ENCODE measurements at places on chromosomes 1 and 21.

GRCh38 chr1:218673170-218673569, 328.0 kb downstream of the TGFB2 start:
- DNase-seq: no peak

DNA sequence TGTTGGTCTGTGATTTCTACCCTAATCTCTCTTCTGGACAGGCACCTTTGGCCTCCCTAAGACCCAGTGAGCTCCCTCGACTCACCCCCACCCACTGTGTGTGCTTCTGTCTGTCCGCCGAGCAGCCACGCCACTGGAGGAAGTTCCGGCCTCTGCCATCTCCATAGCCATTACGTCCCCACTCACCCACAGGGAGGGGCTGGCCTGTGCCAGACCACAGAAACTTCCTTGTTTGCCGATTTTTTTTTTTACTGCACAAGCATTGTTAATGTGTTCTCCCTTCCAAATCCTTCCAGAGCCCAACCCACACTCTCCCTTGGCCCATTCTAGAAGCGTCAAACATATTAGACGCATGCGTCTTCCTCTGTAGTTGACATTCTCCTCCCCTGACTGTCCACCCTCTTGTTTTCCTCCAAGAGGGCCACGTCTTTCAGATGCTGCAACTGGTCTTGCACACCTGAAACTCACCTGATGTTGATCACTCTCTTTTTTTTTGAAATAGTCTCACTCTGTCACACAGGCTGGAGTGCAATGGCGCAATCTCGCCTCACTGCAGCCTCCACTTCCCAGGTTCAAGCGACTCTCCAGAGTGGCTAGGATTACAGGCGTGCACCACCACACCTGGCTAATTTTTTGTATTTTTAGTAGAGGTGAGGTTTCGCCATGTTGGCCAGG, 72.3 kb downstream of the EVA1C start:
- no peak for DNase-seq

DNA sequence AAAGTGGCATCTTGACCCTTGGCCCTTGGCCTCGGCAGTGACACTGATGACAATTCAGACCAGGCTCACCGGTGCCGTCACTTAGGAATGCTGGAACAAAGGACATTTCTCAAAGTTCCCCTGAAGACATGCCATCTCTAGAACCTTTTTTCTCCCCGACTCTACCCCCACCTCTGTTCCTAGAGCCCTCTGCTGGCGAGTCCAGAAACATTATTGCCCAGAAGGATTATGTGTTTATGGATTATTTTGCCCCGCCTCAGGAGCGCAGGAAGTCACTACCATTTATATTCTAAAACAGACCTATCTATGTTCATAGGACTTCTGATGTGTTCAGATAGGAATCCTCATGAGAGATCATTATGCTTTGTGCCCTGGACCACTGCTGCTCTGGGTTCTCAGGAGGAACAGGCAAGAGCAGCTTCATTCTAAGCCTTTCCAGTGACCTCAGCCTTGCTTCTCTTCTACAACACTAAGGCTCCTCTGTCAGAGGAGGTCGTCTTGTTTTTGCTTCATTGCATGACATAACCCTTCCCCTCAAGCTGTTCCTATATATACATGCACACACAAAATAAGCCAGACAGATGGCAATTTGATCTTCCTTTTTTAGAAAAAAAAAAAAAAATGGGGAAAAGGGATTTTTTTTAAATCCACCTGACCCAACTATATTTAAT, 12.4 kb upstream of the SHISA4 start:
- DNase-seq: no peak

DNA sequence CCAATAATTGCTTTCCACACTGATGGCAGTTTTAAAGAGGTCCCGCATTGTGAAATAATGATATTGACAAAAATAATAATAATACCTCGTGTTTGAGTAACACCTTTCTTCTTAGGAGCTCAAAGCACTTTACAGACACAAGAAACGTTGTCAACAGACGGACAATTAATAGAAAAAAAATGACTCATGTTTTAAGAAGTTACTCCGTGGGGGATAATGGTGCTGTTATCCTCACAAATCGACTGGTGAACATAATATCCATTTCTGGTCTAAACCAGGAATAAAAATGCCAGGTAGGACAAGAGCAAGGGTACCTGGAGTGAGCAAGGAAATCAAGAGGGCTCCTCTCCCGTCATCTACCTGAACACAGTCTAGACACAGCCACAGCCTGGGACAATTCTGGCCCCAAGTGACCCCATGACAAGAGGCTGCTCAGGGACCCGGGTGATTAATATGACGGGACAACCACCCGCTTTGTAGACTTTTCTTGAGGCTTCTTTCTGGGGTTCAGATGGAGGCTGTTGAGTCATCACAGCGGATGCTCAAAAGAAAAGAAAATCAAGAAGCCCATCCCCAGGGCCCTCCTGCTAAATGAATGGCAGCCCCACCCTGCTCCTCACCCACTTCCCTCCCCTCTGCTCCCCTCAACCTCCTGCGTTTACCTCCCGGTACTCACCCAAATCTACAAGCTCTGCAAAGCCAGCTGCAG, 146.2 kb upstream of the IRF2BP2 start:
- DNase-seq: no peak

- DNase-seq: no peak
Observed at GRCh38 chr1:9746211-9746610, 77.6 kb downstream of the CLSTN1 start.

- no peak for DNase-seq
Observed at GRCh38 chr1:154821083-154821482, 49.0 kb downstream of the KCNN3 start.

- DNase-seq: no peak
Observed at GRCh38 chr1:56423716-56424115, 155.6 kb downstream of the PLPP3 start.

GRCh38 chr1:44855742-44856141, 12.7 kb upstream of the PTCH2 start:
- DNase-seq: no peak

- no peak for DNase-seq
Observed at GRCh38 chr21:29939104-29939923, 482 bp downstream of the GRIK1 start.

GRCh38 chr1:153261281-153262069, 2.0 kb downstream of the LORICRIN start:
- DNase-seq: no peak

GRCh38 chr1:109630081-109630897, 10.7 kb downstream of the AMPD2 start:
- DNase-seq: no peak

GRCh38 chr1:108149796-108150467, 50.2 kb downstream of the SLC25A24 start:
- DNase-seq: no peak

DNA sequence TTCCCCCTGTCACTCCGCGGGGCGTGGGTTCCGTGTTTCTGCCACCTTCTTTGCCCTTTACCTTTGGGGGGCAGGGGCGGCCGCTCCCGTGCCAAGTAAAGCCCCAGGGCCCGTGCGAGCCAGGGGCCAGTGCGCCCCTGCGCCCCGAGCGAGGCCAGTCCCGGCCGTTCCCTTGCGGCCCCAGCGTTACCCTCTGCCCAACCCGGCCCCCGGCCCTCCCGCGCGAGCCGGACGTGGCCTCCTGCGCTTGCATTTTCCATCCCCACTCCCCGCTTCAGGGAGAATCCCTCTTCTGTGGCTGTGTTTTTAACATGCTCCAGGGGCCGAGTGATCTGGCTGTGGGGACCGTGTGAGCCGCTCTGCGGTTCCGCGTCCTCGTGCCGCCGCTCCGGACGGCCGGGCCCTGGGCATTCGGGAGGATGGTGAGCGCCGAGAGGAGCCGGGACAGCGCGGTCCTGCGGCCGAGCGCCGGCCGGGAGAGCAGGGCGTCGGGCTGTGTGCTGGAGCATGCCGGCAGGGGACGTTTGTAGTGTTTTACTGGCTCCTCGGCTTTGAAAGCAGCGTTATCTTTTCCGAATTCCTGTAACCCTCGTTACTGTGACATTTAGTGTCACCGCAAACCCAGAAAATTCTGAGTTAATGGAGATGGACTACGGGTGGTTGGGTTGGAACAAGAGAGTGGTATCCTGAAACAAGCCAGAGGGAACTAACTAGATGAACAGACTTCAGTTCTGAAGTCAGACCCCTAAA, 1.0 kb downstream of the GALNT2 start:
- DNase-seq: no peak

DNA sequence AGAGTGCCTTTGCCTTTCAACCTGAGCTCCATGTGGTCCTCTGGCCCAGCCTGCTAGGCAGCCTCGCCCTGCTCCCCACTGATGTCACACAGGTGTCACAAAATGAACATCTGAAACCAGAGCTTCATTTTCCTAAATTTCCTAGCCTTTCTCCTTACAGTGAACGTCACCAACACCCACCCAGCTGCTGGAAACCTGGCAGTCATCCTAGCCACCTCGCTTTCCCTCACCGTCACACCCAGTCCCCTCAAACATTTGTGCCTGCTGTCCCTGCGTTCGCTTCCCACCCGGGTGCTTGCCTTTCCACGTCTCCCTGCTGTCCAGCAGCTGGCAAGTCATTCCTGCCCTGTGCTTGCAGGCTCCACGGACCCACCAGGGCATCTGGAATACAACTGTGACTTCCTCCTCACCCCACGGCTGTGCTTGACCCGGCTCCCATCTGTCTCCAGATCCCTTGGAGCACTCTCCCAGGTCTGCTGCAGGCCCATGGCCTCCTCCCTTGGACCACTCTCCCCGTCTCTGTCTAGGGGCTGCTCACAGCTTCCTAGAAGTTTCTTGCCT, 23.5 kb downstream of the ADARB1 start:
- no peak for DNase-seq

- no peak for DNase-seq
Observed at GRCh38 chr1:81551946-81552345, 248.8 kb upstream of the ADGRL2 start.

DNA sequence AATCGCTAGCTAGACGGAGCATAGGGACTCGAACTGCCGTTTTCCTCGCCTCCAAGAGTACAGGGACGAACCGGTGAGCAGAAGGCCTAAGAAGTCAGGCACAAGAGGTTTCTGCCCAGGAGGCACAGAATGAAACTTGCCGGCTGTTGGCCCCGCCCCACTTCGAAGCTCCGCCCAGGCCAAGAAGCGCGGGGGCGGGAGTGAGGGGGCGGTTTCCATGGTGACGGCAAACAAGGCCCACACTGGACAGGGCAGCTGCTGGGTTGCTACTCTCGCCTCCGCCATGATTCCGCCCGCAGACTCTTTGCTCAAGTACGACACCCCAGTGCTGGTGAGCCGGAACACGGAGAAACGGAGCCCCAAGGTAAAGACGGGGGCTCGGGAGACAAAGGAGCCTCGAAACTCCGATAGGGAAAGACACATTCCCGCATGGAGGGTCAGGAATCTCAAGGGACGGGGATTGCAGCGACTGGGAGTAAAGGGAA, at the start of gene DNALI1:
Gene DNALI1, plus strand, starts transcription at position 229 of the 485 bp plus-strand sequence. Its CDS starts 55 bp downstream, at position 284.
- DNase-seq: no peak

DNA sequence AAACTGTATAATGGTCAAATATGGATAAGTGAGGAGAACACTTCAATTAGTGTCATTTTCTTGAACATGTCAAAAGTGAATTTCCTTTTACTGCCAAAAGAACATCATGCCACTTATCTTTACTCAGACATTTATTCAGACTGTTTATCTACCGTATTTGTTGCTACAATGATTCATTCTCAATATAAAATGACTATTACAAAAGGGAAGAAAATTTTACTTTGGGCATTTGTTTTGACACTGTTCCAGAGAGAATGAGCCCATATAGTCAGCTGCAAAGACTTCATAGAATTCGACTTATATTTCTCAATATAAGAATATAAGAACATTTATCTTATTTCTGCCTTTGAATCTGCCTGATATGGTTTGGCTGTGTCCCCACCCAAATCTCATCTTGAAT, 1699.1 kb downstream of the BRINP3 start:
- no peak for DNase-seq

DNA sequence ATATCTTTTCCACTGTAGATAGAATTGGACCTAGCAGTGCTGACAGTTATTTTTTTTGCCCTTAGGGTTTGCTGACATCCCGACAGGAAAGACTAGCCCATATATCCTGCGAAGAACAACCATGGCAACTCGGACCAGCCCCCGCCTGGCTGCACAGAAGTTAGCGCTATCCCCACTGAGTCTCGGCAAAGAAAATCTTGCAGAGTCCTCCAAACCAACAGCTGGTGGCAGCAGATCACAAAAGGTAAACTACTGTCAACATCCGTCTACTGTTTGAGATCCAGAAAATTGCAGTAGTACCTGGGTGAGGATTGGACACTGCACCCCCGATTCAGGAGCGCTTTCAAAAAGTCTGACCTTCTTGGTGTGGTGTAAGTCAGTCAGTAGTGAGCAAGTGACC, 55.8 kb downstream of the CENPF start:
- no peak for DNase-seq

GRCh38 chr1:182493063-182493462, 43.1 kb downstream of the RGSL1 start:
- peak; percentile 22 for DNase-seq

DNA sequence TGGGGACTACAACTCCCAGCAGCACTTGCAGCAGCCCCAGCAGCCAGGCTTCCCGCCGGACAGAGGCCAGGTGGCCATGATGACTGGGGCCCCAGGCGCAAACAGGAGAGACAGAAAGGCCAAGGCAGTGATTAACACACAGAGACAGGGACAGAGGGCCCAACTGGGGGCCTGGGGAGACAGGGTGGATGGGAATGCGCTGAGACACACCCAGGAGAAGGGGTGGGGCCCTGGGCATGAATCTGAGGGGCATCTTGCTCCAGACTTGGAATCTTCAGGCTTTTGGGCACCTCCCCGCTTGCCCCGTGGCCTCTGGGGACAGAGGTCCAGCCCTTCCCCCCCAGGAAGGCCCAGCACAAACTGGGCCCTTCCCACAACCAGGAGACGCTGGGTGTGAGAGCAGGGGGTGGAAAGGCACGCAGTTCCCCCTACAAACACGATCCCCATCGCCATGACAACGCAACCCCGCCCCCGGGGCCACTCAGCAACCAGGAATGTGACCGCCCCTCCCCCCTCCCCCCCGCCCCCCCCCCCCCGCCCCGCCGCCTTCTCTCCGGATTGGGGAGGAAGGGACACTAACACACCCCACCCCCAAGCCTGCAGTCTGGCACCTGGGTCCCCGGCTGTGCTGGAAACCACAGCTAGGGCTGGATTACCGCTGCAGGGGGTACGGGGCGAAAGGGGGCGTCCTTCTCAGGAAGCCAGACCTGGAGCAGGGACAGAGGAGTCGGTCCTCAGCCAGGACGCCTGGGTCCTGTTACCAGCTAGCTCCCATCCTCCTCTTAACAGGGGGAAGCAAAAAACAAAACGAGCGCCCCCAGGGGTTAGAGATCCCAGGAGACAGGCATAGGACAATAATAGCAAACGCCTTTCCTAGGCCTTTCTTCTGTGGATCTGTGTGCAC, 4.5 kb downstream of the HDGF start:
- peak; percentile 68 for DNase-seq
